ENCODE measurements at places on chromosomes 11 and 22. TPM values are rescaled to one million over a fixed set of nuclear protein-coding genes. Genes with fewer than 3 reads are reported as not detected.

Gene SBF1
- total RNA-seq, result 22.8 TPM

Gene ESRRA
- total RNA-seq, result 10.2 TPM

Gene NXPE1
- total RNA-seq, result not detected

GRCh38 chr22:29727131-29727523, 7.3 kb downstream of the CABP7 start:
- no peak overlapping the region for H3K4me3 ChIP-seq
- peaks cover 2% of the 10 kb centered on the region for H3K36me3 ChIP-seq
- H3K4me1 ChIP-seq, result no peaks in the 10 kb centered on the region
- no peak overlapping the region for H3K27ac ChIP-seq
- peaks cover 34% of the 10 kb centered on the region for H3K27me3 ChIP-seq

DNA sequence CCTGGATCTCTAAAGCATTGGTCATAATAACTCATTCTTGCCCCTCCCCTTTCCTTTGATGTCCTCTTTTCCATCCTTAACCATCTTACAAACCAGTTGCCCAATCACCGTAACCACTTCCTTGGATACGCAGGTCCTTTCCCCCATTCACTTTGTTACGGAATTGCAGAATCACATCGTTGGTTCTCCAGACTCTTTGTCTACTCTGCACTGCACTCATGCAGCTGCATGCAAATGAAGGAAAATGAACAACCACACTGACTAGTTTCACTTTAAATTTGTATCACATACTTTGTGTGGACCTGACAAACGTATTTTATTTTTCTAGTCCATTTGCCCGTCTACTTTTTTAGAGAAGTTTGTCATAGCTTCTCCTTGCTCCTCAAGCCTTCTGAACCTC, 69.9 kb downstream of the SLC5A12 start:
- no peak overlapping the region for H3K27ac ChIP-seq
- H3K4me1 ChIP-seq, result no peaks in the 10 kb centered on the region
- no peak overlapping the region for H3K4me3 ChIP-seq
- H3K27me3 ChIP-seq, result no peaks in the 10 kb centered on the region
- H3K36me3 ChIP-seq, result no peaks in the 10 kb centered on the region

DNA sequence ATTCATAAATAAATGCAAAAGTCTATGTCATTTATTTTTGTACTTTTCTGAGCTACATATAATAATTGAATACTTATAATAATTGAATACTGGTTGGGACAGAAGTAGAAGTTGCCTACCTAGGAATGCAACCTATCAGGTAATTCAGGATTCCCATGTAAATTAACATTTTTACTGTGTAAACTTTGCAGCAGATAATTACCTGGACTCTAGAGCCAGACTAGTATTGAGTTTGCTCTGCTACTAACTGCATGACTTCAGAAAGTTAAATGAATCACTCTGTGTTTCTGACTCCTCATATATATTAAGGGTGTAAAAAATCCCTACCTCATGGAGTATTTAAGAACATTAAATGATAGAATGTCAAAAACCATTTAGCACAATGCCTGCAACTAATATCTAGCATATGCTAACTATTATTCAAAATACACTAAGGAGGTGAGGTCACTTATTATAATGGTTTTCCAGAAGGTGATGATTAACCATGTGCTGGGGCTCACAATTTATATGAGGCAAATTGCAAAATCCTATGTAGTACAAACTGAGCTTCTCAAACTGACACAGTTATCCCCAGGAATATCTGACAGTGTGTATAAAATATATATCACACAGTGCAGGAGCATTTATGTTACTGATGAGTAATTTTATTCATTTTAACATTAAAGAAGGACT, 138.1 kb upstream of the ANO3 start:
- peaks cover 2% of the 10 kb centered on the region for H3K4me1 ChIP-seq
- DNase-seq, result peak; percentile 22
- no peaks in the 10 kb centered on the region for H3K36me3 ChIP-seq
- no peak overlapping the region for H3K27ac ChIP-seq
- H3K27me3 ChIP-seq, result no peaks in the 10 kb centered on the region
- H3K4me3 ChIP-seq, result no peak overlapping the region

DNA sequence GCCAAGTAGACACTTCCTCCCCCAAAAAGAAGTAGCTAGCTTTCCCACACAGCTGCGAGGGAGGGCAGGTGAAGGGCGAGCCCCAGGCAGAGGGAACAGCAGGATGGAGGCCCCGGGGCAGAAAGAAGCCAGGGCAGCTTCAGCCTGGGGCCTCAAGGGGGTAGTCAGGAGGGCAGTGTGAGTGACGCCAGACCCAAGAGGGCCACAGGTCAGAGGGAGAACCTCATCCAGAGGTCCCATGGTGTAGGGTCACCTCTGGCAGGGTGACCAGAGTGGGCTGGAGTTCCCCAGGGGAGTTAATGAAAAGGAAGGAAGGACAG, 9.2 kb downstream of the PRR5 start:
- peaks cover 7% of the 10 kb centered on the region for H3K36me3 ChIP-seq
- H3K4me3 ChIP-seq, result no peak overlapping the region
- H3K27me3 ChIP-seq, result no peaks in the 10 kb centered on the region
- peaks cover 7% of the 10 kb centered on the region for H3K4me1 ChIP-seq

DNA sequence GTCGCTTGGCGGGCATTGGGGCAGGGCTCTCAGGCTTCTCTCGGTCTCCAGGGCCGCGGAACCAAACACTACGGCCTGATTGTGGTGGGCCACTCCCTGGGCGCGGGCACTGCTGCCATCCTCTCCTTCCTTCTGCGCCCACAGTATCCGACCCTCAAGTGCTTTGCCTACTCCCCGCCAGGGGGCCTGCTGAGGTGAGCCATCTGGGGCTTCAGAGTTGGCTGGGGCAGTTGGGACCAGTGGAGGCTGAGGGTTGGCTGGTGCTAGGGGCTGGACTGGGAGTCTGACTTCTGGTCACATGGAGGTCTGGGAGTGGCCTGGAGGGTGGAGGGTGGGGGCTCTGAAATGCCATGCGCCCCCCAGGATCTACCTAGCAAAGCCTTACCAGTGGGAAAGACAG, 15.3 kb upstream of the MYRF start:
- DNase-seq, result no peak
- no peaks in the 10 kb centered on the region for H3K27me3 ChIP-seq
- H3K4me3 ChIP-seq, result no peak overlapping the region
- no peak overlapping the region for H3K27ac ChIP-seq
- peaks cover 16% of the 10 kb centered on the region for H3K36me3 ChIP-seq

GRCh38 chr11:1479006-1479677, 7.4 kb downstream of the MOB2 start:
- H3K27ac ChIP-seq, result no peak overlapping the region
- no peak for DNase-seq
- H3K4me1 ChIP-seq, result peaks cover 2% of the 10 kb centered on the region
- peaks cover 30% of the 10 kb centered on the region for H3K36me3 ChIP-seq
- H3K27me3 ChIP-seq, result no peaks in the 10 kb centered on the region

- no peaks in the 10 kb centered on the region for H3K27me3 ChIP-seq
- H3K36me3 ChIP-seq, result no peaks in the 10 kb centered on the region
- peak; percentile 77 for DNase-seq
- H3K4me3 ChIP-seq, result no peak overlapping the region
- peak overlapping the region; percentile 60 for H3K27ac ChIP-seq
Observed at GRCh38 chr11:128251140-128251539, 336.2 kb downstream of the ETS1 start.

GRCh38 chr11:26929806-26930517, 64.0 kb upstream of the FIBIN start:
- no peak for DNase-seq
- peaks cover 2% of the 10 kb centered on the region for H3K27me3 ChIP-seq
- peaks cover 4% of the 10 kb centered on the region for H3K4me1 ChIP-seq
- no peaks in the 10 kb centered on the region for H3K36me3 ChIP-seq
- H3K27ac ChIP-seq, result no peak overlapping the region

DNA sequence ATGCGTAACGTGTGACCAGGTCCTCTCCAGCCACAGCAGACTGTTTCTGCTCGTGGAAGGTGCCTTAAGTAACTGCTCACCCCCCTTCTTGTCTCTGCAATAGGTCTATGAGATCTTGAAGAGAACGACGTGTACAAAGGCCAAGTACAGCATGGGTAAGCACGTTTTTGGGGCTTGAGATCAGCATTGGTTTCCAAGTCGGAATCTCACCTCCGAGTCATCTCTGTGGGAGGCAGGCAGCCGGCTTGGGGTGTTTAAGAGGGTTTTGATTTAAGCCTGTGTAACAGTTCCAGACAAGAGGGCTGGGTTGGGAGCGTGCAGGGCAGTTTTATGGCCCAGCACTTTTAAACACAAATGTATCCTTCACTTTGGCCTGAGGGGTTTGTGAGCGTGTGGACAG, 30.1 kb downstream of the ANO1 start:
- H3K27me3 ChIP-seq, result no peaks in the 10 kb centered on the region
- no peaks in the 10 kb centered on the region for H3K36me3 ChIP-seq
- DNase-seq, result peak; percentile 84

- DNase-seq, result no peak
- H3K4me1 ChIP-seq, result no peaks in the 10 kb centered on the region
- H3K27ac ChIP-seq, result no peak overlapping the region
- H3K36me3 ChIP-seq, result no peaks in the 10 kb centered on the region
- no peak overlapping the region for H3K4me3 ChIP-seq
Observed at GRCh38 chr11:27187075-27187847, 146.6 kb downstream of the BBOX1 start.

DNA sequence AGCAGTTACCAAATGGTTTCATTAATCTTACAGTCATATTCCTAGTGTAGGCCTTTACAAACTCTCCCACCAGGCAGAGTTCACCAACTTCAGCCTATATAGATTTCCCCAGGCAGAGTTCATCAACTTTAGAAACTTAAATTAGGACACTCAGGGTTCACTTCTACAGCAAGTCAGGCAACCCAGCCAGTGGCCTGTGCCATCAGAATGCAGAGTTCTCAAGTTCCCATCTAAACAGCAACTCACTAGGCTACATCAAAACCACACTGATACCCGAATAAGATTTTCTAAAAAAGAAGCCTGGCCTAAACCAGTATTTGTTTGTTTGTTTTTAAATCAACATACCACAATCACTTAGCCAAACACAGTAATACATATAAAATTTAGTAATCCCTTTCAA, 33.7 kb downstream of the PICALM start:
- peaks cover 2% of the 10 kb centered on the region for H3K4me1 ChIP-seq
- no peak overlapping the region for H3K4me3 ChIP-seq
- no peak overlapping the region for H3K27ac ChIP-seq
- peaks cover 3% of the 10 kb centered on the region for H3K36me3 ChIP-seq
- no peak for DNase-seq

- peak; percentile 33 for DNase-seq
- H3K4me3 ChIP-seq, result no peak overlapping the region
- no peak overlapping the region for H3K27ac ChIP-seq
- H3K36me3 ChIP-seq, result no peaks in the 10 kb centered on the region
Observed at GRCh38 chr22:33781411-33781810, 138.9 kb downstream of the LARGE1 start.

All from IMR-90 (cell line).